NCI-H187 (cell line): ENCODE measurements at places on chromosomes 7 and 10.

- no peak for DNase-seq
These were observed 519.6 kb downstream of the PTPRN2 start for GRCh38 chr7:158067931-158068482.

- DNase-seq, result no peak
These were observed 161.6 kb downstream of the RTKN2 start for GRCh38 chr10:62106929-62107519.

- DNase-seq, result no peak
These were observed 196.0 kb upstream of the IMMP2L start for GRCh38 chr7:111758332-111758731.

DNA sequence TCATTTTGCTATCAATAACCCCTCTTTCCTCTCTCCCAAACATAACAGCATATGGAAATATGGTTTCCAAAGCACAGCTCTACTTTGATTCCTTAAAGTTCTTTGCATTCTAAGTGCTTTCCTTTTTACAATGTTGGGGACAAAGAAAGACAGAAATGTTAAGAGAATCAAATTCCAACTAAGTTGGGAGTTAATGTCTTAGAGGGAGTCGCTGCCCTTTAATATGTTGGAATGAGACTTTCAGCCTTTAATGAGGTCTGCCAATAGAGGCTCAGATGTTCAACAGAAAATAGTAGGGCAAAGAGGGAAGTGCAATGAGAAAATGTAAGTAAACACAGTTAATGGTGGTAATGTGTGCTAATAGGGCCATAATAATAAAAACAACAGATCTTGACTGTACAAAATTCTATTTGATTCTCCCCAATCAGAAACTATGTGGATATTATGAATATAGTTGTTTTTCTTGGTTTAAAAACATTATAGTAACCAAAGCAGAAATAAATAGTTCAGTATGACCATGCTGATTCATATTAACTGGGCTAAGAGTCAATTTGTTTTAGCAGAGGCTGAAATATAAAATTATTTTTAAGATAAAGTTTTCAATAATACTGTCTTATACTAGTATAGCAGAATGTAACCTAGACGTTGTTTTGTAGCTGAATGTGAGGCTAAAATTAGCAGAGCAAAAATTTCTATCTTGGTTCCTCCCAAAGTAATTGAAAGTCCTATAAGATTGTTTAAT lies 10.3 kb downstream of the HYCC1 start:
- no peak for DNase-seq

- DNase-seq, result no peak
These were observed 625.2 kb upstream of the CELF2 start for GRCh38 chr10:10392511-10392910.

DNA sequence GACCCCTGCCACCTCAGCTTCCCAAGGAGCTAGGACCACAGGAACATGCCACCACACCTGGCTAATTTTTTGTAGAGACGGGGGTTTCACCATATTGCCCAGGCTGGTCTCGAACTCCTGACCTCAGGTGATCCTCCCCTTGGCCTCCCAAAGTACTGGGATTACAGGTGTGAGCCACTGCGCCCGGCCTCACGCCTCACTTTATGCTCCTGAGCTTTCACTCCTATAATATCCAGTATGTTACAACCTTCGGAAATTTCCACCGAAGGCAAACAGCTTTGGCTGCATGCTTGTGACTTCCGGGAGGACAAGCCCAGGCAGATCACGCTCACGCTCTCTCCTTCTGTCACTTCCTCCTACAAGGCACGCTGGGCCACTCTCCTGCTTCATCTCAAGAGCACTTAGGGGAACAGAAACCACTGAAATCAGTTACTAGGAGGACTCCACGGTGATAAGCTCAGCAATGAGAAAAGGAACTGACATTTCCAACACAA lies 4.4 kb upstream of the MAD1L1 start:
- DNase-seq, result peak; percentile 51

- DNase-seq, result no peak
These were observed 41.5 kb downstream of the DPY19L1 start for GRCh38 chr7:34995757-34996156.

DNA sequence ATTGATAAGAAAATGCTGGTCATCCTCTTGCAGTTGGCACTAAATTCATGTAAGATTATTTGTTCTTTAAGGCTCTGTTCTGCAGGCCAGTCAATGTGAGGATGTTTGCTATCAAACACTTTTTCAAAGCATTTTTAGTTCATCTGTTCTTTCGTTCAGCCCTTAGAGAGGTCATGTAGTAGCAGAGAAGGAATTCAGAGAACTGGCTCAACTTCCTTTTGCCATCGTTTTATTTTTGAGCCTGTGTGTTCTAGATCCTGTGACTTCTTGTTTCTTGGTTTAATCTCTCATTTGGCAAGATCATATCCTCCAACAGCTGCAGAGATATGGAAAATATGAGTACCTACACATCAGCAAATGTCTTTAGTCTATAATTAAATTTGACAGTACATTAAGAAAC lies 184.3 kb downstream of the NRP1 start:
- no peak for DNase-seq

GRCh38 chr7:91230503-91230902 lies 33.7 kb upstream of the FZD1 start:
- no peak for DNase-seq

DNA sequence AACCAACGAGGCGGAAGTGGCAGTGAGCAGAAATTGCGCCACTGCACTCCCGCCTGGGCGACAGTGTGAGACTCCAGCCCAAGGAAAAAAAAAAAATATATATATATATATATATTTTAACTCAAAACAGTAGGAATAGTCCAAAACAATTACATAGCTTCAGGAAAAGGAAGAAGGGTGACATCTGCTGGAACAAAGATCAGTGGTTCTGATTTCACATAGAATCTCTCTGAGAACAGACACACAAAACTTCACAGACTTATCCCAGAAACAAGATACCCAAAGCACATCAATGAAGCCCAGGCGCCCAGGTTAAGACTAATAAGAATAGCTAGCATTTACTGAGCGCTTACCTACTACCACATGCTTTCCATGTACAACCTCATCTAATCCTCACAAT lies 45.0 kb downstream of the DNMBP start:
- no peak for DNase-seq

DNA sequence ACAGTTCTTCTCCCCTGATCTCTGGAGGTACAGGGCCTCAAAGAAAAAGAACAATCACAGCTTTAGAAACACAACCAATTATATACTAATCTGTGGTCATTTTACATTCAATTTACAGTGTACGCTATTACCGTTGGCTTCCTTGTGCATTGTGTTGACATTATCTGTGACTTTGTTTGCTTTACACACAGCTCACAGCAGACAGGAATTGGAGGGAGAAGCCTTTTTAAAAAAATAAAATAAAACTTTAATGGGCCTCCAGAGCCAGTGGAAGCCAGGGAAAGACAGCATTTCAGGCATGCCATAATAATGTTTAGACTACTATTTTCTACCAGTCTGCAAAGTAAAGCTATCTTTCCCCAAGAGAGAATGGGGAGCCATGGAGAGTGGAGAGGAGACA lies 179.0 kb upstream of the ADO start:
- DNase-seq, result no peak

DNA sequence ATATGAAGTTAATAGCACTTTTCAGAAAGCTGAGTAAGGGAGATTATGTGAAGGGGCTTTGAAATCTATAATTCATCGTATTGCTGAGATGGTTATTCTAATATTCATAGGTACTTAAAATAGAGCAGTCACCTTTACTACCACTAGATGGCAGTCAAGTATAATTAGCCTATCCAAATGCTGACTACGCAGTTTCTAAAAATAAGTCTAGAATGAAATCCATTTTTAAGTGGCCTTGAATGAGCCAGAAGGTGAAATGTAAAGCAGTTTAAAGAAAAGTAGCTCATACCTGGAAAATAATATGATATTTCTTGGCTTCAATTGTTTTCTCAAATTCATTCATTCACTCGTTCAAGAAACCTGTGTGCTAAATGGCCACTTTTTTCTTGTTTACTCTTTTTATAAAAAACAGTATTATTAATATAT lies 1277.1 kb downstream of the GATA3 start:
- DNase-seq, result no peak

DNA sequence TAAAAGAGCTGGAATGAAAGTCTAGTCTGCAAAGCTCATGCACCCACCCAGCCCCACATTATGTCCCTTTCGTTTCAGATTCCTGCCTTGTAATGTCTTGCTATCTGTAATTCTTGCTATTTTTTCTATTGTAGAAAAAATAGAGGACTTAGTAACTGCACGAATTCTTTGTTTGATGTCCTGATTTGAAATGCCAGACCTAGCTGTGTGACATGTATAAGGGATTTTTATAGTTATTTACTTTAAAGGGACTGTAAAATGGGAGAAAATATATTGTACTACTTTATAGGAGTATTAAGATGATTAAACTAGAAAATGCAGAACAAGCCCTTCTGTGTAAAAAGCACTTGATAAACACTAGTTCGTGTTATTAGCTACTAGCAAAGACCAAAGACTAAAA lies 32.4 kb downstream of the TARP start:
- DNase-seq, result no peak

DNA sequence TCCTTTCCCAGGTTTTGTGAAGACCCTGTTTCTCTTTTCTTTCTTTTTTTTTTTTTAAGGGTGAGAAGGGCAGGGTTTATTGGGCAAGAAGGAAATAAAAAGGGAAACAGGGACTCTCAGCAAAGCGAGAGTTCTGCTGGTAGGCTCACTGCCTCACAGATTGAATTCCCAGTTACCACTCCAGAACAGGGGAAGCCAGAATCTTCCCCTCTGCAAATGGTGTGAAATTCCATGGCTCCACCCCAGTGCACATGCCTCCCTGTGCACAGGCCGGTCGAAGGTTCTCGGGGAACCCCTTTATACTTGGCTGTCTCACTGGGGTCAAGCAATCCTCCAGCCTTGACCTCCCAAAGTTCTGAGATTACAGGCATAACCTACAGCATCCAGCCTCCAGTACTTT lies 10.5 kb upstream of the GUSB start:
- DNase-seq, result no peak

DNA sequence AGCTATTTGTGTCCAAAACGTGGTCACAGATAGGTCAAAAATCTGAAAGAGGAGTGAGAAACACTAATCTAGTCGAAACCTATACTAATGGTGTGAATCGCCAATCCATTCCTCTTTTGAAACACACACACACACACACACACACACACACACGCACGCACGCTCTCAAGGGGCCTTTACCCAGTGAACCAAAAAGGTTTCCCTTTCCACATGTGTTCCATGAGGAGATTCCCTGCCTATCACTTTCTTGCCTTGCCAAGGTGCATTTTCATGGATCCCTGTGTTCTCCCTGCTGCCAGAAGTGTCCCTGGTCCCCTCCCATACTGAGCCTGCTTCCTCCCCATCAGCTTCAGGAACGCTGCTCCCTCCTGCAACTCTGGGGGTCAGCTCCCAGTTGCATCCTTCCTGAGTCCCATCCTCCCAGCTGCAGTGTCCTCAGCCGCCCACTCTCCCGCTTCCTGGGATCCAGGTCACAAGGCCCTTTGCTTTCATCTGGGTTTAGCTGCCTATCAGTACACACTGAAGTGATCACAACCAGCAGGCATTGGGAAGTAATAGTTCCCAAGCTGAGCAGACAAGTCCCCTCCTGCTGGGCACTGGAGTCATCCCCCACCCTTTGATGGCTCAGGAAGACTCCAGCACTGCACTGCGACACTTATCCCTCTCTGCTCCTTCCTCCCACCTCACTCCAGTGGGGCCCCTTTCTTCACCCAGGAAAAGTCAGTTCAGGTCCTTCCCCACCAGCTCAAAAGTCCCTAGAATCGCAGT lies 49.2 kb upstream of the KCNMA1 start:
- no peak for DNase-seq

DNA sequence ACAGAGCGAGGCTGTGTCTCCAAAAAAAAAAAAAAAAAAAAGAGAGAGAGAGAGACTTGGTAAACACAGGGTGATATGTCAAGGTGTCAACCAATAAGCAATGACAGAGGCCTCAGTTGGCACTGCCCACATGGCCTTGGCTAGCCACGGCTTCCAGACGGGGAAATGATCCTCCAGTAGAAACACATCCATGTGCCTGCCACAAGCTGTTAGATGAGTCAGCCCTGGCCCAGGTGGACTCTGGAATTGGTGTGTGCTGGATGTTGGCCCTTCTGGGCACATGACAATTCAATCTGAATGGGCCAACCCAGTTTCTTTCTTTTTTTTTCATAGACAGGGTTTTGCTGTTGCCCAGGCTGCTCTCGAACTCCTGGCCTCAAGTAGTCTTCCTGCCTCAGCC lies 13.7 kb downstream of the RFC2 start:
- DNase-seq, result no peak

GRCh38 chr10:121007264-121007663 lies 156.1 kb downstream of the WDR11 start:
- no peak for DNase-seq

- DNase-seq, result no peak
These were observed 3.2 kb downstream of the ABCC2 start for GRCh38 chr10:99785646-99786045.

DNA sequence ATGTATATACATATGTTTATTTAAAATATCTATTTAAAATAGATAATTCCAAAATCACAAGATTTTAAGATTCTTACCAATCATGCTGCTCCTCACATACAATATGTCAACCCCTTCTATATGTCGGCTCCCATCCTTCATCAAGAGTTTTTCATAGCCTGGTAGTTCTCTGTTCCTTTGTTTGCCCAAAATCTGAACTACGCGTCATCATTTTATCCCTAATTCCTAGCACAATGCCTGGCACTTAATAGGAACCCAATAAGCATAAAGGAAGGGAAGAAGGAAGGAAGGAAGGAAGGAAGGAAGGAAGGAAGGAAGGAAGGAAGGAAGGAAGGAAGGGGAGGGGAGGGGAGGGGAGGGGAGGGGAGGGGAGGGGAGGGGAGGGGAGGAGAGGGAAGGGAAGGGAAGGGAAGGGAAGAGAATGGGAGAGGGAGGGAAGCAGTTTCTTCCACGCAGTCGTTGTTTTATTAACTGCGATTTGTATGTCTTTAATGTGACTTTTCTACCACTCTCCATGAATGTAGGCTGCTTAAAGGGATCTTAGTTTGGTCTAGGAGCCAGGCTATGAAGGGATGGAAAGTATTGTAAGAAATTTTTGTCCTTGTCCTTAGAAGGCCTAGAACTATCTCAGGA lies 83.3 kb upstream of the PCGF5 start:
- DNase-seq, result no peak

DNA sequence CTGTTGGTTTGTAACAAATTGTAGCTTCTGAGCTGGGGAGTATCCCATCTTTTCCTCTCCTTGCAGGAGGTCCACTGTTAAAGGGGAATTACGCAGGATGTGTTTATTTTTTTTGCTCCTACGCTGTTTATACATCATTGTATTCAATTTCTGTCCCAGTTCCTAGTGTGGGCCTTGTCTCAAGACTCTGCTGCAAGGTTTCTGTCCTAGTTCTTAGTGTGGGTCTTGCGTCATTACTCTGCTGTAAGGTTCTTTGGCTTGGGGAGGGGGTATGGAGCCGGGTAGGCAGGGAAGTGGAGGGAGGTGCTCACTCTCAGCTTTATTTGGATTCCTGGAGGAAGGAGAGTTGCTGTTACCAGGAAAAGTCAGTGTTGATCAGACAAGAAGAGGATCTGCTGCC lies 64.0 kb upstream of the TRIM8 start:
- no peak for DNase-seq

DNA sequence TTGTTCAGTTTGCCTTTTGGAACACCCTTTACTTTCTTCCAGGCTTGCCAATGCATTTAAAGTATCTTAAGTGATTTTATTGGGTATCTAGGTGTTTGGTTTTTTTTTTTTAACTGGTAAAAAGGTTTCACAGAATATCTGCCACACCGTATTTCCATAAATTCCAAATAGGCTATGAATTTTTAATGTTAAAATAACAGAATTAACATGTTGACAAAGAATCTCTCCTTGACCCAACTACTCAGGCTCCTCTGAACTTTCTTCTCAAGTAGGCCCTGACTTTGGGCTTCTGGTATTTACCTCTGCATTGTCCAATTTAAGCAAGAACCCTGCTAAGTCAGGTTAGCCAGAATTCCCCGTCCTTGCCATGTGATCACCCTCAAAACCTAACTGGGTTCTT lies 61.2 kb upstream of the PLA2G12B start:
- no peak for DNase-seq
